GOT3 (cell line): ENCODE measurements at places on chromosomes 7 and 10.

- no peak for DNase-seq
Measured at GRCh38 chr7:158317238-158318205, 270.1 kb downstream of the PTPRN2 start.

GRCh38 chr7:11988186-11988585 is 156.2 kb upstream of the THSD7A start:
- no peak for DNase-seq

DNA sequence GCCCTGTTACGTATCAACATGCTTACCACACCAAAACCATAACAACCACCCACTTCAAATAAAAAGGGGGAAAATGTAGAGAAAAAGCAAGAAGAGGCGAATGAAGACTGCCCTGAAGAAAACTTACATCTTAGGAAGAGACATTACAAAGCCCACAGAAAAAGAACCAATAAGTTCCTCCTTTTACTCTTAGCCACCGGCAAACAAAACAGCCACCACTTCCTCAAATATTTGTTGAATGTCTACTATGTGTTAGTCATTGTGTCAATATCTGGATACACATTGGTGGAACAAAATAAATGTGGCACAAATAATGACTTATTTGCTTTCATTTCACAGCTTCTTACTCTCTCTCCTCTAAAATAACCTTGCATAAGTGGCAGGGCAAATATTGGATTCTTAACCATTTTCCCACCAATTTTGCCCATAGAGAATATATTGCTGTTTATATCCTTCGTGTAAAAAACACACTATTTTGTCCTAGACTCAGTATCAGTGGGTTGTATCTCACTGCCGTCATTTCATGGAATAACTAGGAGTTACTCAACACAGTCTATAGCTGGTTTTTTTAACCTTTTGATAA is 106.8 kb downstream of the ANK3 start:
- no peak for DNase-seq

- DNase-seq = no peak
Measured at GRCh38 chr10:108275895-108276685, 1111.6 kb upstream of the SORCS1 start.

DNA sequence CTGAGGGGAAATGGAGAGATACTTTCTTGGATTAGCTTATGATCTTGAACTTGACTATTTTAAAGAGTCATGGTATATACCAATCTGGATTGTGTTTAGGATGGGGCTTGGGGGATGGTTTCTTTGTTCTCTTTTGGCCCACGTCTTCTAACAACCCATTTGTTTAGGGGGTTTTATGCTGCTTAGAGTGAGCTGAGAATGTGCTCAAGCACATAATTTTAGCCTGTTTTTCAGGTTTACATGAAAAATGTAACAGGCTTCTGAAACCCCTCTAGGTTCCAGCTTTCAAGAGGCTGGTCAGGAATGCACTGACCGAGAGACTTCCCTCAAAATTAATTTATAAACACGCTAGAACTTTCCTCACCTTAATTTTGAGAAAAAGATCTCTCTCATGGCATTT is 94.3 kb downstream of the AUTS2 start:
- DNase-seq = no peak

GRCh38 chr7:130650611-130651120 is 17.9 kb downstream of the COPG2 start:
- no peak for DNase-seq

DNA sequence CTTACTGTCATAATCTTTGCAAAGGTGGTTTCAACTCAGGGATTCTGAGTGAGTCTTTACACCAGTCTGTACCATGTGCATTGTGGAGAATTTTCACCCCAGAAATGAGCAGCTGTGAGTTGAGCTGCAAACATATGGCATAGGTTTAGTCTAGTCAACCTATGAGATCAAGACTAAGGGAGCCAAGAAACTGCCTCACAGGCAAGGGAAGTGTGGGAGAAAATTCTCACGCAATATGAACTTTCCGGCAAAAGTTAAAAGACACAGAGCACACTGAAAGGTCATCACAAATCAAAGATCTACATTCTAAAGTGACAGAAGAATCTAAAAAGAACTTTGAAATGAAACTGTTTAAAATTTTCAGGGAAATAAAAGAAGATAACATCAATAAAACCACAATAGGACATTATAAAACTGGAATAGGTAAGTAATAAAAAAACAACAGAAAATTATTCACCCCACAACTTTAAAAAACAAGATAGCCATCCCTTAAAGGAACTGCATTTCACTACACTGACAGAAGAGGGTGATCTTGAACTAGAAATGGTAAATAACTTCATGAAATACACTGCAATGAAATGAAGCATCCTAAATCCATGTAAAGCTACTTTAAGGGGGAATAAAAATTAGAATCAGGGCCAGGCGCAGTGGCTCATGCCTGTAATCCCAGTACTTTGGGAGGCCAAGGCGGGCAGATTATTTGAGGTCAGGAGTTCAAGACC is 63.5 kb downstream of the LGI1 start:
- DNase-seq = no peak

DNA sequence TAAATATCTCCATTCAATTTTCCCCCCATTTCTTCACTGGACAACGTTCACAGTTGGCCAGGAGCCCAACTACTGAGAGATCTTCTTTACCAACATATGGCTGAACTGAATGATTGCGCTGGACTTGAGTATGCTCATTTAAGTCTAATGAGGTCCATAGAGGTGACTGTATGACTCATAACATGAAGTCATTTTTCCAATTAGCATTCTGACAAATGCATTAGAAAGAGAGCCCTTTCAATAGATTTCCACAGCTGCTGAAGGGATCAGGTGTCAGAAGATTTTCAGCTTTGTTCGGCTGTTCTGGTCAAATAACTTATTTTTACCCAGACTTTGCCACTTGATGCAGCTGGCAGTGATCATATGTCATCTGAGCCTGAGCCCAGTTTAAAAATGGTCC is 438.0 kb downstream of the ETV1 start:
- no peak for DNase-seq

GRCh38 chr7:15397159-15397550 is 164.7 kb downstream of the AGMO start:
- DNase-seq = no peak

DNA sequence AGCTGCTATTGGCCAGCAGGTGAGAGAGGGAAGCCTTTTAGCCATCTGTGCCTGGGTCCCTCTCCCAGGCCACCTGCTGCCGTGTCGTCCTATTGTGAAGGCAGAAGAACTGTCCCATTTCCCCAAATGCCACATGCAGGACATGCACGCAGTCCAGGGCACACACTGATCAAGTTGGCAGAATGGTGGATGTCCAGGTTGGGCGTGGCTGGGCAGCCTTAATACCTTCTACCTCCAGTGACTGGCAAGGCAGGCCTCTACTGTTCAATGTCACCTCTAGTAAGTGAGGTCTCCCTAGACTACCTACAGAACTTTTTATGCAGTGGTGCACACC is 37.6 kb downstream of the ALOX5 start:
- DNase-seq = no peak

GRCh38 chr7:92766461-92767003 is 69.8 kb downstream of the CDK6 start:
- no peak for DNase-seq

GRCh38 chr10:84175436-84175835 is 1.8 kb downstream of the GPR15LG start:
- no peak for DNase-seq

- DNase-seq = no peak
Measured at GRCh38 chr7:47370461-47371042, 211.4 kb downstream of the TNS3 start.

GRCh38 chr10:28199941-28200340 is 102.9 kb downstream of the MPP7 start:
- no peak for DNase-seq

GRCh38 chr10:100496567-100496966 is 23.1 kb downstream of the SEC31B start:
- DNase-seq = no peak
